COR-L47 (cell line): ENCODE measurements at places on chromosomes 13 and 19.

GRCh38 chr19:16581971-16582343 lies 9.7 kb upstream of the SLC35E1 start:
- no peak for DNase-seq

- DNase-seq, result no peak
Measured at GRCh38 chr13:111939666-111940278, 127.2 kb upstream of the SOX1 start.

GRCh38 chr19:4583961-4584669 lies 24.6 kb upstream of the SEMA6B start:
- DNase-seq, result no peak

GRCh38 chr13:104289400-104289799 lies 1223.2 kb upstream of the SLC10A2 start:
- no peak for DNase-seq

GRCh38 chr13:94028234-94028633 lies 451.2 kb downstream of the DCT start:
- DNase-seq, result no peak

GRCh38 chr19:39508629-39509028 lies 6.3 kb upstream of the SELENOV start:
- DNase-seq, result no peak

DNA sequence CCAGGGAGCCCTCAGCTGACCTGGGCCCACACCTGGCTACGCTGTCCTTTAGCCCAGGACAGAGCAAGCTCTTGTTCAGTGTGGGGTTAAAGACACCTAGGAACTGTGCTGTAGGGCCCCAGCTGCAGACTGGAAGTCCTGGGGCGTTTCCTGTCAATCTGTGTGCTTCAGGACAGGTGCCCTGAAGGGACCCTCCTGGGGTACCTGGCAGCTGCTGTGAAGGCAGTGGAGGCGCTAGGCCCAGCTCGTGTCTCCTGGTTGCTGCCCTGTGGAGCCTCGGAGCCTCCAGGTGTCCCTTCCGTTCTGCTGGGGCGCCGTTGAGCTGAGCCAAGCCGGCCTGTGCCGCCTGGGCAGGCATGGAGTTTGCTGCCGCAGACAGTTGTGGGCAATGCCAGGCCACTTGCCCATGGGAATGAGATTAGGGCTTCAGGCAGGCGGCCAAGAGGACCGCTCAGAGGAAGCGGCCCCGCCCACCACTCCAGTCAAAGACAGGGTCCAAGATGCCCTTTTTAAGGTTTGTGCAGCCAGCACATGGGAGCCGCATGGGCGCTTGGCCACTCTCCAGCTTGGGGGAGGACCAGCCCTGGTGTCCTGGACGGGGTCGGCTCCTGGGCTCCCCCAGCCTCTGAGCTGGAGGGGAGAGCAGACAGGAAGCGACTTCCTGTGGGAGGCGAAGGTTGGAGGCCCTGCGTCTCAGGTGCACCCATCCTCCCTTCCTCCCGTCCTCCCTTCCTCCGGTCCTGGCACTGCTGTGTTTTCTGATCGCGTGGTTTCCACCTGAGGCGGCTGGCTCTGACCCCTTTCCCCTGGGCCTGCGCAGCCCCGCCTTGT lies 4.0 kb downstream of the PTBP1 start:
- no peak for DNase-seq

DNA sequence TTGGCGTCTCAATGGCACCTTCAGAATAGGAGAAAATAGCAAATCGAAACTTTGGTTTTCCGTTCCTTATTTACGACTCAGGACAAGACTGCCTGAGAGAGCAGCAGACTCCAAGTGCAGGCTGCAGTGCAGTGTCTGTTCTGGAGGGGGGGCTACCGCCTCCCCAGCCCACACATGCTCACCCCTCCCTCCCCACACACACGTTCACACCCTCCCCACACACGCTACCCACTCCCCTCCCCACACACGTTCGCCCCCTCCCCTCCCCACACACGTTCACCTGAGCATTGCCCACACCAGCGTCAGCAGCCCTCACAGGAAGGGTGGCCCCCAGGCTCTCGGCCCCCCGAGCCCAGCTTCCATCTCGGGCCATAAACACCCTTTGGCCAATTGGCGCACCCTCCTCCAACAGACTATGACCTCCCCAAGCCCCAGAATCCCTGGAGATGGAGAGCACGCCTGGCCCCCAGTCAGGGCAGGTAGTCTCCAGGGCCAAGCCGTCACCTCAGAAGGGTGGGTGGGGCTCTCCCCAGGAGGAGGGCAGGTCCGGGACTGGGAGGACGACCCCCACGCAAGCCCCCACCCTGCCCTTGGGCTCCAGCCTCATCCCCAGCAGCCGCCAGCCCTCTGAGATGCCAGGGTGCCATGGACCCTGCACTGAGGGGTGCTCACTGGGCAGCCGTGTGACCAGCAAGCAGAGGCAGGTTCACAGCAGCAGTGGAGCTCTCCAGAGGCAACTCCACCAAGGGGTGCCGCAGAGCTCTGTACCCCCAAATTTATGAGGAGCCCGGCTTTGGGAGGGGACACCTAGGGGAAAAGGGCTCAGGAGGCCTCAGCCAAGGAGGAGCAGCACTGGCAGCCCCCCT lies 27.5 kb downstream of the RASA3 start:
- DNase-seq, result no peak

DNA sequence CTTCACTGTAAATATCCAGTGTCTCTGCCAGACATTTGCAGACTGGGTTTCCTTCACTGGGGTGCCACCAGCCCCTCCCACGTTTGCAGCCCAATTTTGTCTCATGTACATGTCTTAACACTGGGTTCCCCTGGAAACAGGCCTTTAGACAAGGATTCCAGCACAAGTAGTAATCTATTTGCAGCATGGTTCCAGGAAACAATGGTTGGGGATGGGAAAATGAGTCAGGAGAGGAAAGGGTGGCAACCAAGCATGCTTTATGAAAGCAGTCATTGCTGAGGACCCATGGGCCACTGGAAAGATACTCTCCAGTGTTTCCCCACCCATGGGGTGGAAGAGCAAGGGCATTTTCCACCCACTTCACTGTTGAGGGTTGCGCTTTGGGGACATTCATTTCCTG lies 53.6 kb upstream of the FARP1 start:
- DNase-seq, result no peak

DNA sequence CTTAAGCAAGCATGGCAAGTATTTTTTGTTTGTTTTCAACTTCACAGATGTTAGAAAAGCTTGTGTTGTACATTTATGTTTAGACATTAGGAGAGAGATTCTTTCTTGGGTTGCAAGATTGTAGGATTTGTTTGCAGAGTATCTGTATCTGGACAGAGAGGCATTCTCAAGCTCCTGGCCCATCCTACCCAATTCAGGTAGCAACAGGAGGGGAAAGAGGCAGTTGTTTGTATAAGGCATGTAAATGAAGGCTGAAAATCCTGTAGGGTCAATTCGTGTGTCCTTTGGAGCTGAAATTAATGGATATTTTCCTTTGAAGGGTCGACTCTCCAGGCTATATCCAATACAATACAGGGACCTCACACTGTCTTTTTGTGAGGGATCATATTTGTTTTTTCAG lies 147.3 kb downstream of the KCNRG start:
- no peak for DNase-seq

GRCh38 chr19:58037927-58038687 lies 4.3 kb downstream of the ZSCAN1 start:
- DNase-seq, result no peak

GRCh38 chr13:48144413-48145035 lies 49.6 kb upstream of the MED4 start:
- no peak for DNase-seq

- DNase-seq, result no peak
Measured at GRCh38 chr19:715347-715746, 6.6 kb downstream of the PALM start.
